Progenitor cell of endocrine pancreas (in vitro differentiated cells): ENCODE measurements at places on chromosomes 1 and 21.

DNA sequence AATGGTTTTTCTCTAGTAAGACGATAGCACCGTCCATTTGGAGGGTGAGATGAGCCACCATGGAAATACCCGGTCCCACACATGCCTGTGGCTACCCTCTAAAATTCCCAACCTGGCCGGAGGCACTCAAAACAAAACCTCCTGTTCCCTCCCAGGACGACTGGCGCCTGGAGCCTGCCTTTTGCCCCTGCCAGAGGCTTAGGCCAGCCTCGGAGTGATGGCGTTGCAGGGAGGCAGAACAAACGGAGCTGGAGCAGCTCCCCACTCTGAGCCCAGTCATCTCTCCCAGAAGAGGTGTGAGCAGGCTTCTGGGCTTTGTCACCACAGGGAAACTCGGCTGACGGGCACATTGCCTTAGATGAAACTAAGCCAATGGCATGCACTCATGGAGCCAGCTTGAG, 213.7 kb upstream of the HOOK1 start:
- H3K27ac ChIP-seq: no peak overlapping the region
- H3K4me3 ChIP-seq: no peak overlapping the region
- no peaks in the 10 kb centered on the region for H3K36me3 ChIP-seq
- no peak for DNase-seq
- peaks cover 3% of the 10 kb centered on the region for H3K4me1 ChIP-seq
- H3K27me3 ChIP-seq: no peaks in the 10 kb centered on the region

- H3K27ac ChIP-seq: peak overlapping the region; percentile 80
- DNase-seq: no peak
- peak overlapping the region; percentile 80 for H3K4me3 ChIP-seq
- H3K27me3 ChIP-seq: no peaks in the 10 kb centered on the region
- H3K36me3 ChIP-seq: peaks cover 14% of the 10 kb centered on the region
These were observed 546 bp downstream of the ELOVL1 start for GRCh38 chr1:43367026-43367903.

DNA sequence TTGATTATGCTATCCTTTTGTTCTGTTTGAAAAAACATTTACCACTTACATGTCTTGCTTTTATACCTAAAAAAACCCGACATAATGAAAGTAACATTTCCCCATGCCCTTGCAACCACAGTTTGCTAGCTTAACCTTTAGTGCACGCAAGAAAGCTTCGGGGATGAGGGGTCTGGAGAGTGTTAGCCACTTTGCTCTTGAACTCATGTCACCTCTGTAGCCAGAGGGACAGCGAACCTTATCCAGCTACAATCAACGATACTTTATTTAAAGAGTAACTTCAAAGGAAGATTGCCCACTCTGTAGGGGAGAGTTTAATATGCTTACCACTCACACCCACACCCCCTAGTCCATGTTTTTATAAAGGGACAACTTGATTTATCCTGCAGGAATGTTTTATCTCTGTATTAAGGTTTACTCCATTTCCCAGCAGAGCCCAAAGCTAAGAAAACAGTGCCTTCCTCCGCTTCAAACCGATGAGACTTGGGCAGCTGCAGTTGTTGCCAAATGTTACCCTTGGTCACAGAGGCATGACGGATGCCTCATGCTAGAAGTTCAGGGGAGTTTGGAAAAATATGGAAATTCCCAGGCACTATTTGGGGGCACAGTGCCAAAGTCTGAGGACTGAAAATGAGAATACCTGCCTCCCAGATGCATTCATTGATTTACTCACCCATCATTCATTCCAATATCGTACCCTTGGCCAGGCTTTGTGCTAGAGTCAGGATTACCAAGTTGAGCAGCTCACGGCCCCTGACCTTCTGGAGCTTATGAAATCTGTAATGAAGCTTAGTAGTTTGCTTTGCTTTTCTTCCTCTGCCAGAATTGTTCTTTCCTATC, 61.4 kb upstream of the VCAM1 start:
- H3K4me1 ChIP-seq: no peaks in the 10 kb centered on the region
- no peak for DNase-seq
- peaks cover 2% of the 10 kb centered on the region for H3K27me3 ChIP-seq
- no peak overlapping the region for H3K27ac ChIP-seq

DNA sequence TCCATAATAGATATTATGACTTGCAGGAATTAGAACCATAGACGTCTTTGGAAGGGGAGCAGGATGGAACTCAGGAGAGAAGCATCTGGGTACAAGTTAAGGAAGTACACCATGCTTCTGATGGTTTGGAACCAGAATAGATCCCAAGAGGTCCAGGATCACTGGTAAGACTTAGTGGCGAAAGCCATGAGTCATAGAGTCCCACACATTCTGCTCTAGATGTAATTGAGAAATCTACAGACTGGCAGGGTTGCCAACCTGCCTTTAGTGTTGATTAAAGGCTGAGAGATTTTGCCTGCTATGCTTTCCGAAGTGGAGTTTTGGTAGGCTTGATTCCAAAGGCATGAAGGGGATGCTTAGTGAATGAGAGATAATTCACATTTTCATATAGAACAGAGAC, 57.1 kb upstream of the C1orf87 start:
- no peak for DNase-seq
- H3K4me1 ChIP-seq: no peaks in the 10 kb centered on the region
- peaks cover 3% of the 10 kb centered on the region for H3K27me3 ChIP-seq
- H3K27ac ChIP-seq: no peak overlapping the region
- H3K36me3 ChIP-seq: no peaks in the 10 kb centered on the region
